Left cardiac atrium (tissue), 4 donors: ENCODE measurements at places on chromosomes 6 and 20. TPM values are rescaled to one million over a fixed set of nuclear protein-coding genes. Genes with fewer than 3 reads are reported as not detected.

DNA sequence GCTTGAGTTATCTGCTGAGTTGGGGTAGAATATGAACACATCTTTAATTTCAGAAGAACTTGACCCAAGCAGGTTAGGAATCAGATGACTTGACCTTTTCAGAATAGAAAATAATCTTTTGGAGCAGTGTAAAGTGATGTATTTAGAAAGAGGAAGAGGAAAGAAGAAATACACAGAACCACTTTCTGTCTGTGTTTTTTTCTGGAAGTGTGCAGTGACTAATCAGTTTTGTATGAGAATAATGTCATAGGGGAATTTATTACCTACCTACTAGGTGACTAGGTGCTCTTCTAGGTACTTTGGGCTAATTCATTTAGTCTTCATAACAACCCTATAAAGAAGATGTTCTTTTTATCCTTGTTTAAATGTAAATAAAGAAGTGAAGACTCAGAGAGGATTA lies 3.0 kb downstream of the PPP1R14C start:
- no peak for DNase-seq

DNA sequence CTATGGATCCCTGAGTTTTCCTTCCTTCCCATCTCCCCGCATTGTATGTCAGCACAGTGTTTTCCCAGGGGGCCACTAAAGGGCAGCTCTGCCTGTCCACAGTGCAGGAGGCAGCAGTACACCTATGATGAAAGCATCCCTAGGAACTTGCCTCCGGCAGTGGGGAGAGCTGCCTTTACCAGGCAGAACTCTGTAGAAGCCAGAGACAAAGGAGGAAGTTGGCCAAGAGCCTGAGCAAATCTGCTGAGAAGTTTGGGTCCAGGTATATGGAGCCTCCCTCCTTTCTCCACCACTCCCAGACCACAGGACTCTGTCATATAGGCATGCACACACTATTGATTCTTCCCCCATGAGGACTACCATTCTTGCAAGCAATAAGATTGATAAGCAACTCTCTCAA lies 282.7 kb downstream of the TBC1D7 start:
- no peak for DNase-seq

DNA sequence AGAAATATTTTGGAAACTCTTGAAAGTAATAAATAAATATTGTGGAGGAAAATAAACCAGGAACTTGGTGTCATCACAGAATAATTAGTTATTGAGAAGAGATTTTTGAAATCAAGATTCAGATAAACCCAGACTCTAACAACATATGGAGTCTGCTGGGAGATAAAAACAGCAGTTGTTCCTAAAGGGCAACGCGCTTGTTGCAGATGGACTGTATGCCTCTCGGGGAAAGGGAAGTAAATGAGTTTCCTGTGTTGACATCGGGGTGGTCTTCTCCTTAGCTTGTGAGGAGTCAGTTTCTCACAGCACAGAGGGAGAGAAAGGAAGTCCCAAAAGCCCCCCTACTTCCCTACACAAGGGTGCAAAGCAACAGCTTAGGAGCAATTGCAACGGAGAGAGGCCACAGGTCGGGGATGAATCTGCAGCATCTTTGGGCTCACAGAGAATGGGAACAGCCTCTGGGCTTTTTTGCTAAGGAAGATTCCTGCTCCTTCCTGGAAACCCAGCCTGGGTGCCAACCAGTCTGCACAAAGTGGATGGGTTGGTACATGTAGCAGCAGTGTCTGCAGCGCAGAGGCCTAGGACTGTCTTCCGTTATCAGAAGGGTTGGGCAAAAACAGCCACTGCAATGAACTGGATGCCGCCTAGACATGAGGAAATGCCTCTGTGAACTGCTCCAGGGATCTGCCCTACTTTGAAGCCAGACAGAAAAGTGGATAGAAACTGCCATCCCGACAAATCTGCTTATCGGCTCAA lies 603.0 kb upstream of the NRSN1 start:
- no peak for DNase-seq

OR2B6 gene
- not detected for total RNA-seq

GRCh38 chr6:89630488-89630887 lies 8.1 kb downstream of the LYRM2 start:
- peak; percentile 65 for DNase-seq

NXT1 gene
- 14.1 TPM for total RNA-seq

- no peak for DNase-seq
Observed at GRCh38 chr6:11380969-11381744, 148.7 kb upstream of the NEDD9 start.

DNA sequence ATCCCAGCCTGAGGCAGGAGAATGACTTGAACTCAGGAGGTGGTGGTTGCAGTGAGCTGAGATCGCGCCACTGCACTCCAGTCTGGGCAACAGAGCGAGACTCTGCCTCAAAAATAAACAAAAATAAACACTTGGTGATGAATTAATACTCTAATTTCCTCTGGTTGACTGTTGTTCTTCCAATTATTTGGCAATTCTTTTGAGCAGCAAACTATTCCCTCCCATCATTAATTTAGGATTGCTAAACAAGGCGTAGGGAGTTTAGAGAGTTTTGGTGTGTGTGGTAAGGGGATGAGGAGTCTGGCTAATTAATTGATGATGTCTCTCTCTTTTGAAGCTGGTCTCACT lies 2.7 kb upstream of the ID1 start:
- DNase-seq: no peak

DNA sequence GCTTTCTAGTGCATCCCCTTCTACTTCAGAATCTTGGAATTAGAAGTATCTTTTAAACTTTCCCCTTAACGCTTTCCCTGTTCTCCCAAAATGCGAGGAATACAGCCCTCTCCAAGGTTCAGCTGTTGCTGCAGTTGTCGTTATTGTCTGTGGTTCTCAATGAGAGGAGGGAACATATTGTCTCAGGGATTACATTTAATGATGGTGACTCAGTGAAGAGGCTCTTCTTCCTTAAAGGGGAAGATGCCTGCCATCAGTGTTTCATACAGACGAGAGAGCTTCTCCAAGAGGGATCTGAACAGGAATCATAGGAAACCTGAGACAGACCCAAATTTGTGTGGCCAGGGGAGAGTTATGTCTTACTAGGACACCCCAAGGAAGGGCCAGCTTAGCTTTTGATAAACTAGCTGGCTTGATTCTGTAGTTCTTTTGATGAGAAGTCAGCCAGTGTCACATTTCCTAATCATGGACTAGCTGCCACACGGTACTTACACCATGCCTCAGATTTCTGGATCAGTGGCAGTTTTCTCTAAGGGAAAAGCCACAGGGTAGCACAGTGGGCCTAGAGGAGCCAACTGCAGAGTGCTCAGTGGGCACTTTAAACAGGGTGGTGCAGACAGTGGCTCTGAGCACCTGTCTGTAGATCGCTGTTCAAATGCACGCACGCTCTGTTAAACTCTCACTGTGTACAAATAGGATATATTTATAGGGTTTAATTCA lies 59.7 kb upstream of the TMEM181 start:
- no peak for DNase-seq

SLC13A3 gene
- total RNA-seq: 2.5 TPM

GRCh38 chr6:35533981-35534380 lies 21.3 kb upstream of the TULP1 start:
- no peak for DNase-seq

DNA sequence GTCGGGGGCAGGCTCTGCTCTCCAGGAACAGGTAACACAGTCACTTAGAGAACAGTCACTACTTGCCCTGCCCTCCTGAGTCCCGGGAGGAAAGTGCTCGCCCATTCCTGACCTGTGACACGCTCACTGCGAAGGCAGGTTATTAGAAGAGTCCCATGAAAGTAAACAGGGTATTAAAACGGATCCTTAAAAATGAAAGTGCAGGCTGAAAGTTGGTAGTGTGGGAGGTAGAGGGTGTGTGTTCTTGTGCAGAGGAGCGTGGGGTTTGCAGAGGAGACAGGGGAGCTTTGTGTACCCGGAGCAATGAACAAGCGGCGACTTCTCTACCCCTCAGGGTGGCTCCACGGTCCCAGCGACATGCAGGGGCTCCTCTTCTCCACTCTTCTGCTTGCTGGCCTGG lies at the start of gene CCN6:
Gene CCN6, plus strand, starts transcription at position 104 of the 400 bp plus-strand sequence. Its CDS starts 254 bp downstream, at position 358.
- no peak for DNase-seq

DNA sequence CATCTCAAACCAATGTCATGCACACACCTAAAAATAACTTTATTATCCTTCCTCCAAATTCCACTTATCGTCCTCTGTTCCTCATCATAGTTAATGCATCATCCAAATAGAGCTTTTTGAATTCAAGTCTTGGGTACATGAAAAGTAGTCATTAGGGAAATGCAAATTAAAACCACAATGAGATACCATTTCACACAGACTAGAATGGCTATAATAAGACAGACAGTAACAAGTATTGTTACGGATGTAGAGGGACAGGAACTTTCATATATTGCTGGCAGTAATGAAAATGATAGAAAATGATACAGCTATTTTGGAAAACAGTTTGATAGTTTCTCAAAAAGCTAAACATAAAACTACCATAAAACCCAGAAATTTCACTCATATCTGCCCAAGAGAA lies 59.1 kb downstream of the FHL5 start:
- DNase-seq: no peak

HCRTR2 gene
- total RNA-seq: not detected

DNA sequence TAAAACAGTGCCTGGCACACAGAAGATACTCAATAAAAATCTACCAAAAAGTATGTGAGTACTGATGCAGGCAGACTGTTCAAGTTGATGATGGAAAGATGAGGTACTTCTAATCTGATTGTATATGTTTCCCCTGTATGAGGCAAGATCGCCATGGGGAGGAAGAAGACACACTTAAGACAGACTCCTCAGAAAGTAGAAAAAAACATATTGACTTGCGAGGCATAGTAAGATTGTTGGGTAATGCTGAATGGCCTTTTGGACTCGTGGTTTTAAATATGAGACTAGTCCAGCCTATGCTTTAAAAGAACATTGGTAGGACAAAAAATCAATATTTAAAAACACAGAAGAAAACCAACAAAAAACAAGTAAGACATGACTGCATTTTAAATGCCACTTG lies 72.6 kb downstream of the SHPRH start:
- DNase-seq: no peak

GRCh38 chr20:45444050-45444449 lies 25.5 kb upstream of the WFDC2 start:
- DNase-seq: no peak

DNA sequence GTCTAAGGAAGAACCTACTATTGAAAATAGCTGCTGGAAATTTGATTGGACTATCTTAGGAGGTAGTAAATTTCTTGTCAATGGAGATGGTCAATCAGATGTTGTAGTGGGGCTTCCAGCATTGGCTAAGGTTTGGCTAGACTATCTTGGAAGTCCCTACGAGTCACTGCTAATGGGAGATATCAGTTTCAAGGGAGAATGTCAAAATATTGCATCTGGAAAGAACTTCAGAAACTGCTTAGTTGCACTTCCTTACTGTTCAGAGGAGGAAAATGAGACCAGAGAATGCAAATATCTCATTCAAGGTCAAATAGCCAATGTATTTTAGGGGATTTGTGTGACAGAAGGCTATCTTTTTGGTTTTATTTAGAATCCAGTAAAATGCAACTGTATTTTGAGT lies 53.5 kb upstream of the CCN2 start:
- DNase-seq: no peak

- no peak for DNase-seq
Observed at GRCh38 chr6:149335924-149336608, 18.6 kb downstream of the TAB2 start.

PI16 gene
- total RNA-seq: 47.0 TPM

ESR1 gene
- 2.4 TPM for total RNA-seq

GLP1R gene
- 4.3 TPM for total RNA-seq

NMBR gene
- total RNA-seq: not detected

DNA sequence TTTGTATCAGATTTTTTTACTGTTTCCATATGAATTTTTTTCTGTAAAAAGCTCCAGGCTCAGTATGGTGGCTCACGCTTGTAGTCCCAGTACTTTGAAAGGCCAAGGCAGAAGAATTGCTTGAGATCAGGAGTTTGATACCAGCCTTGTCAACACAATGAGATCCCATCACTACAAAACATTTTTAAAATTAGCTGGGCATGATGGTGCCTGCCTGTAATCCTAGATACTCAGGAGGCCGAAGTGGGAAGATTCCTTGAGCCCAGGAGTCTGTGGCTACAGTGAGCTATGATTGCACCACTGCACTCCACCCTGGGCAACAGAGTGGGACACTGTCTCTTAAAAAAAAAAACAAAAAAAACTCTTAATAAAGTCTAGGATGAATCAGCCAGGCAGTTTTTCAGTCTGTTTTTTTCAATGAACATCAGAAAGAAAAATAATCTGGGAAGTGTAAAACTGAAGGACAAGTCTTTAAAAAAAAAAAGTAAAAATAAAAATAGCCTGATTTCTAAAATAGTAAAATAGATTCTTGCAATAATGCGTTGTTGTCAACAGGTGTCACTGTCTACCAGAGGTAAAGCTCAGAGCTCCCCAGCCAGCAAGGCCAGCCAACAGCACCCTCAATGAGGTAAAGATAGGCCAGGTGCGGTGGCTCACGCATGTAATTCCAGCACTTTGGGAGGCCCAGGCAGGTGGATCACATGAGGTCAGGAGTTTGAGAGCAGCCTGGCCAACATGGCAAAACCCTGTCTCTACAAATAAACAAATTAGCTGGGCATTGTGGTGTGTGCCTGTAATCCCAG lies 9.3 kb upstream of the ATG5 start:
- DNase-seq: peak; percentile 41

GRCh38 chr20:7828437-7828836 lies 111.8 kb downstream of the HAO1 start:
- peak; percentile 14 for DNase-seq

DNA sequence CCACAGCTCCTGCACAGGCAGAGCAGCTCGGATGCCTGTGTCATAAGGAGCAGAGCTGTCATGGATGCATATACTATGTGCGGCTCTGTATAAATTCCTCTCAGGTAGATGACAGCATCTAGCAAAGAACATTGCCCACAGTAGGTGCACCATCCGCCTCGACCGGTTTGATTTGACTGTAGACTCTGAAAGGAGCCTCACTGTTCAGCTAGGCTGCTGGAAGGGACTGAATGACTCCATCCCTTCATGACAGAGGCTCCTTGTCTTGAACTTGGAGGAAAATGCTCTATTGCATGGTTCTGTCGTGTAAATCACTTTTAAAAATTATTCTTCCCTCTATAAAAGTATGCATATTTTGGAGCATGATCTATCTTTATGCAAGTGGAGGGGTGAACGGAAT lies 128.8 kb upstream of the QKI start:
- no peak for DNase-seq

DNA sequence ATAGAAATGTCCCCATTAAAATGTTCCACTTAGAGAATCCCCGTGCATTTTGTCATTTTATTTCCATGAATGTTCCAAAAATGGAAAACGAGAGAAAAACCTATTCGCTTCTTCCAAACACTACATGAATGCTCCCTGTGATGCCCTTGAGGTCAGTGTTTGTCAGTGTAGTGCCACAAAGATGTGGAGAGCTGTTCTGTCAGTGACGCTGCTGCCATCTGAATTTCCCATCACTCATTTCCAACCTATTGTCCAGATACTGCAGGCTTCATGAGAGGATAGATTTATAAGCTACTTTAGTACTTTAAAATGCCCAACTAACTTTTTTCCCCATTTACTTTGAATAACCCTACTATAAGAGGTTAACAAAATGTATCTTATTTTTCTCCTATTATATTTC lies 335.8 kb downstream of the CDKAL1 start:
- DNase-seq: no peak

GRCh38 chr6:126227833-126228702 lies 111.8 kb upstream of the CENPW start:
- DNase-seq: no peak

- no peak for DNase-seq
Observed at GRCh38 chr6:46376562-46377061, 114.6 kb downstream of the RCAN2 start.
